ENCODE measurements at places on chromosomes 13 and 19.

DNA sequence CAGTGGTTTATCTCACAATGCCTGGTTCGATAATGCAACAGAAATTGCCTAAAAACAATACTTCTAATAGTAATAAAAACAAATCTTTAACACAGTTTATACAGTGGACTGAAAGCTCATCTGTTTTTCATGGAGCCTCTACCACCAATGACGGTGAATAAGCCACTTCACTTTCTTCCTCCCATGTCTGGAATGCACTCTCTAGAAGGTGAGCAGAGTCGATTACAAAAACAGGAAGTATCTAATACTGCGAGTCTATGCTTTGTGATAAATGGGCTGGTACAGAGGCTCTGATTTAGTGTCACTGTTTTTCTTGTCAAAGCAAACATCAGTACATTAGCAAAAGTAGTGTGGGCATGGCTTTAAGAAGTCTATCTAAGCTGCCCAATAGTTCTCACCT lies 1348.6 kb upstream of the SLC10A2 start:
- no peak for DNase-seq

GRCh38 chr13:47610687-47611086 lies 390.4 kb downstream of the SUCLA2 start:
- no peak for DNase-seq

DNA sequence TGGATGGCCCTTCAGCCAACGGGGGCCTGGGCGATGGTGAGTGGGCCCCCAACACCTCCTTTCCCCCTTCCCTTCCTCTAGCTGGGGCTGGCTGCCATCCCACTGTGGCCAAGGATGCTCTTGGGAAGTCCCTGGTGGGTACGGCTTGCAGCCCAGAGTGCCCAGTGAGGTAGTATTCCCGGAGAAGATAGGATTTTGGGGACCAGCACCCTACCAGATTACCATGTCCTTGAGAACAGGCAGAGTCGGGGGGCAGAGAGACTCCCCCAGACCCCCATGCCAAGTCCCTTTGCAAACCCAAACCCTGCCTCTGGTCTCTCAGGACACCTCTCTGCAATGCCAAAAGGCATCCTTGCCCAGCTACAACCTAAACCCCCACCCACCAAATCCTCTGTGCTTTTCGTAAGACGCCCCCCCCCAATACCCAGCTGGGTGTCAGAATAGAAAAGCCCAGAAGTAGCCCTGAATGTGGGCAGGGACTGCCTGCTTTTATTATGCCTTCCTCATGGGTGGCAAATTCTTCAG lies 1.7 kb downstream of the HIF3A start:
- DNase-seq = no peak

DNA sequence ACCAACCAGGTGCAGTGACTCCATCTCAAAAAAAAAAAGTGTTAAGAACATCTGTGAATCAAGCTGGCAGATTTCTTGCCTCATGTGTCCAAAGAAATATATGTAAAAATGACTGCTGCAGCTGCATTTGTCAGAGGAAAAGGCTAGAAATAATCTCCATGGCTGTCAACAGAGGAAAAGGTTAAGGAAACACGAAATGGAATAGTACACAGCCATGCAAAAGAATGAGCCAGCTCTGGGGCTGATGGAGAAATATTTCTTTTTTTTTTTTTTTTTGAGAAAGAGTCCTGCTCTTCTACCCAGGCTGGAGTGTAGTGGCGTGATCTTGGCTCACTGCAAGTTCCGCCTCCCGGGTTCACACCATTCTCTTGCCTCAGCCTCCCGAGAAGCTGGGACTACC lies 6.6 kb downstream of the RAB3D start:
- no peak for DNase-seq

DNA sequence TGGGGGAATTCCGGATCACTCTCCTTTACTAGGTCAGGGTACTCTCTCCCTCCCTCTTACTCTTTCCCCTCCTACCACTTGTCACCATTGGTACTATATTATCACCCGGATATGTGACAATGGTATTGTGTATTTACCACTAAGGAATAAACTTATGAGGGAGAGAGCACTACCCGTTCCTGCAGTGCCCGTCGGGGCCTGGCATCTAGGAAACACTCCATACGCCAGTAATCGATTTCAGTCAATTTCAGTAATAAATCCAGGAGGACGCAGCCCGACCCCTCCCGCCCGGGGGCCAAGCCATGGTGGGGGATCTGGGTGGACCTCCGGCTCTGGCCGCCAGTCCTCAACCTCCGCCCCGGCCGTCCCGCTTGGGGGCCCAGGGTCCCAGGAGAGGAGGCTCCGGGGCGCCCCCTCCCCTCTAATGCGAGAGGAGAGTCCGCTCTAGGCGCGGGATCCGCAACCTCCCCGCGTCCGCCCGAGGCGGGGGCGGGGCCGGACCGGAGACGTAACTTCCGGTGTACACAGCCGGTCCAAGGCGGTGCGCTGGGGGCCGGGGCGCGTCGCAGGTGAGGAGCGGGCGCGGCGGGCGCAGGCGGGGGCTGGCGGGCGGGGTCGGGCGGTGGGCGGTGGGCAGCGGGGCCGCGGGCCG lies at the start of gene GARRE1:
GARRE1 (plus strand) TSS at position 509 of the 652 bp plus-strand sequence. CDS start 45,920 bp downstream, outside the sequence.
- no peak for DNase-seq

GRCh38 chr13:51576754-51577153 lies 7.5 kb upstream of the WDFY2 start:
- no peak for DNase-seq

- DNase-seq = peak; percentile 80
Observed at GRCh38 chr13:30071969-30072817, 221.8 kb upstream of the UBL3 start.

GRCh38 chr19:18634612-18635297 lies 2.1 kb upstream of the KLHL26 start:
- DNase-seq = no peak

DNA sequence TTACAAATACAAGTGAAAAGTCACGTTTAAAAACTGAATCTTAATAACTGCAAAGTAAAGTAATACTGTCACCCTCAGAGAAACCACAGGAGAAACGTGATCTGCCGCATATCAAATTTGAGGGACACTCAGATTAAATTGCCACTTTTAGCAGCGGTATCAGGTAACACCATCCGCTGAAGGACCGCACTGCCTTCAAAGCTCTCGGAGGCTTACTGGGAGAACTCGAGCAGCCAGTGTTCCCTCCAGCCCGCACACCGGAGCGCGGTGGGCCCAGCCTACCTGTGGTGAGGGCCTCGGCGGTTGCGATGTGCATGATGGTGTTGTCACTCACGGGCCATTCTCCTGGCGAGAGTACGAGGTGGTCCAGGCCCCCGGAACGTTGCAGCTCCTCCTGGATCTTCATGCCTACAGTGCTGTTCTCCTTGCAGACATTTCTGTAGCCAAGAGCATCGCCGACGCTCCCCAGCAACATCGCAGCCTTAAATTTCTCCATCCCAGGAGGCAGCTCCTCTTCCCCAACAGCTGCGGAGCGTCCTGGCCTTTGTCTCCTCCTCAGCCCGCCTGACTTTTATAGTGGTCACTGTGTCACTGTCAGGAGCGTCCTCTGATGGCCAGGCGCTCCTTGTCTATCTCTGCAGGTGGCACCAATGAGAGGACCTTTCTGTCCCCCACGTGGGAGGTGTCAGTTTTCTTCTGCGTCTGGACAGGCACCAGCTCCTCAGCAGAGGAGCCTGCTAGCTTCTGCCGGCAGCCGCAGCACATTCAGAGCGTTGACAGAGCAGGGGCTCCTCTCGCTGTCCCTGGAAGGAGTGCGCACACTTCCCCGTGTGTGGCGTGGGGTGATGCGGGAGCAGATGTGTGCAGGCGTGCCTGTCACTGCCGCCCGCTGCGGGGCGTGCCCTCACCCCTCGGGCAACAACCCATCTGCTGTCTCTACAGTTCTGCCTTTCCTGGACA lies at the start of gene ADPRHL1:
ADPRHL1 (minus strand) TSS at position 547 of the 960 bp plus-strand sequence; CDS start at position 496, 51 bp downstream.
- no peak for DNase-seq

DNA sequence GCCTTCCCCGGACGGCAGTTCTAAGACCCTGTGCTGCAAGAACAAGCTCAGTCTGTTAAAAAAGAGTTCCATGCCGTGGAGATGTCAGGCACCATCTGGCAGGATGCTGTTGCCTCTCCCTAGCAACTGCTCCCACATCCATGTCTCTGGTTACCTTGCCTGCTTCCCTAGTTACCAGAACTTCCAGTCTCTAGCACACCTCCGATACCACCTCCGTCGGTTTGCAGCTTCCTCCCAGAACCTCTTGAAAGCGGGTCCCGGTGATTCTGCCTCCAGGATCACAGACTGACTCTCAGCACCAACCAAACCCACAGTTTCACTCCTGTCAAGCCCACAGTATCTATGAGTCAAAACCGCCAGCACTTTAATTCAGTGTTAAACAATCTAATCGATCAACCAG lies 55.4 kb downstream of the KCTD12 start:
- no peak for DNase-seq

- no peak for DNase-seq
Observed at GRCh38 chr19:44032001-44032610, 6.9 kb downstream of the ZNF222 start.

- no peak for DNase-seq
Observed at GRCh38 chr13:19676168-19676567, 42.7 kb downstream of the MPHOSPH8 start.

GRCh38 chr19:33440682-33441081 lies 67.2 kb downstream of the CEBPG start:
- no peak for DNase-seq

DNA sequence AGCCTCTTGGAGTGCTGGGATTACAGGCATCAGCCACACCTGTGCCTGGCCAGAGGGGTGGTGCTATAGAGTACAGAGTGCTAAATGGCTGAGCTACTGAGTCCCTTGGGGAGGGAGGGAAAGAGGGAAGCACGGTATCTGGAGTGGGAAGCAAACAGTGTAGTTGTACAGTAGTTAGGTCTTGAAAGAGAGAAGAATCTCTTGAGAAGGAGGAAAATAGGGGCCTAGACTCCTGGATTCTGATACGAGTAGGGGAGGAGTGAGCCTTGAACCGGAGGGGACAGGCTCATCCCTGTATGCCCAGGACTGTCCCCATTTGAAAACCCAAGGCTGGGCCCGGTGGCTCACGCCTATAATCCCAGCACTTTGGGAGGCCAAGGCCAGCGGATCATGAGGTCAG lies 5.1 kb downstream of the MYADM start:
- DNase-seq = no peak

- DNase-seq = no peak
Observed at GRCh38 chr13:111608556-111608955, 288.1 kb downstream of the TEX29 start.

- DNase-seq = no peak
Observed at GRCh38 chr19:10603873-10604459, 16.9 kb upstream of the AP1M2 start.

GRCh38 chr13:50203256-50203941 lies 188.2 kb downstream of the KCNRG start:
- no peak for DNase-seq
